ENCODE measurements at places on chromosomes 7 and 10.

DNA sequence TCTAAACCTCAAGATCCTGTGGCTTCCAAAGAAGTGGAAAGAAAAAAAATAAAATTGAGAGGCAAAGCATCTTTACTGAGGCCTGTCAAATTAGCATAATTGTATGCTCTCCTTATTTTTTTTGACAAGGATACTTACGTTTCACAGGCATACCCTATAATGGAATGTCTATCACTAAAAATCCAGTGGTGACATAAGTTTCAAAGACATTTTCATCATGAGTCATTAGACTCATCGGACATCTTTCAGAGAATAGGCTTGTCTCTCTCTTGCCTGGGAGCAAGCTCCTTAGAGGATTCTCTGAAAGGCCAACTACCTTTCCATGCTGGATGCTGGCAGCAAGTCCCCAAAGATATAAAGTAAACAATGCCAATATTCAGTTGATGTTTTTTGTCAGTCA is 380.7 kb upstream of the STEAP1 start:
- no peak for DNase-seq

DNA sequence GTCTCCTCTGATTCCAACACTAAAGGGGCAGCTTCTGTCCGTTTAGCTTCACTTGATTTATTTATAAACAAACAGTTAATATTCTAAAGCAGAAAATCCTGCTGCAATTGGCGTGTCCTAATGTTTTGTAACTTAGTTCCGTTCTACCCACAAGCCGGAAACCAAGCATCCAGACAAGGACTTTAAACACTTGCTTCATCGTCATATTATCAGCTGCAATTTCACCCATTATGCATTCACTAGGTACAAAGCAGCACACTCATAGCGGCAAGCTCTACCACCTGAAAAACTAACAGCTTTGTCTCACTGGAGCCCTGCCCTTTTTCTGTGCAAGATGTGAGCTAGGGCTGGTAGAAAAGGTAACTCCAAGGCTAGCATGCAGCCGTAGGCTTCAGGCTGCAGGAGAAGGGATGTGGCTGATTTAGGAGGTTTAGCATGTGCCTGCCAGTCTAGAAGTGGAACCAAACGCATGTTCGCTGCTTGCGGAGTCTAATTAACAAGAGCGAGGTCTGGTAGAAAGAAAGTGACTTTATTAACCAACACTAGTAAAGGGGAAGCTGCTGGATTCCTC is 43.7 kb upstream of the BPGM start:
- no peak for DNase-seq

GRCh38 chr7:101237206-101238067 is at the start of gene CLDN15:
TSS of gene CLDN15 (minus strand) at chr7:101237802. CDS start at chr7:101237581, 221 bp downstream.
- DNase-seq, result peak; percentile 94

DNA sequence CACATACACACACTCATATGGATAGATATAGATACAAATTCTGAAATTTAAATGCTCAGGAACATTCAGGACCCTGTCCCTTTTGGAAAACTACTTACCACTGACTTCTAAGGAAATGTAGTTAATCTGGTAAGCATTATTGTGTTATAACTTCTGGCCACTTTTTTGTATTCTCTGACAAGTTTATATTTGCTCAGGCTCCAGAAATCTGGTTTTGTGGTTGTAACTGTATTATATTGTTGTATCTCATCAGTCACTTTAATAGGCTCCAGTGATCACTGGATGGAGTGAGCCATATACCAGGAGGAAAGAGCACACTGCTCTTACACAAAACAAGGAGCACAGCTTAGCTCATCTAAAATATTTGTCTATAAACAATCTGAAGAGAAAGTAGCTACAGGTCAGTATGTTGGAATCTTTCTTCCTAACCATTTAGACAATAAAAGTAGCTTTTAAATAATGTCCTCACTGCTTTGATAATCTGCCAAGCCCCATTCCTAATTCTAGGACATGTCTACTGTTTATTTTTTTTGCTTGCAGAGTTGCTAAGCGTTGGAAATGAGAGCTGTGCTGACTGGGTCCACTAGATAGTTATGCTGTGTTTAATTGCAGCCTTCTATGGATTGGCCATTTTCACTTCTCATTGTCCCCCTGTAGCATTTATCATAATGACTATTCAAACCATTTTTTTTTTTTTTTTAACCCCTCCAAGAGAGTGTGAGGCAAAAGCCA is 43.8 kb downstream of the SMNDC1 start:
- no peak for DNase-seq
